ENCODE measurements at places on chromosomes 7 and 10.

- DNase-seq = no peak
Measured at GRCh38 chr7:55838595-55838994, 24.0 kb downstream of the SEPTIN14 start.

DNA sequence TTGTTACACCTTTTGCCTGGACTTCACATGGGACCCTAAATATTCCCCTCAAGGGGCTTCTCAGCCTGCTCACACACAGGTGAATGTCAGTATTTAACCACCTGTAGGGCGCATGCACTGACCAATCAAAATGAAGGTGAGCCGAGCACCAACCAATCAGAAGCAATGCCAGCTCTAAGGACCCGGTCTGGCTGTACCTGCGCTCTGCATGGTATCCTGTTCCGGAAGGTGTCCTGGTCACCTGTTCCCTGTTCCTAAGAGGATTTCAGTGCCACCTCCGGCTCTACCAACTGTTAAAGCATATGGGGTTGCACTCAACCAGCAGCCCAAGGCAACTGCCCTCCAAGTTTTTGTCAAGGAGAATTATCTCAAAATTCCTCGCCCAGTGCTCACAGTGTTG, 18.4 kb upstream of the CALN1 start:
- no peak for DNase-seq

GRCh38 chr10:5614155-5614721, 52.2 kb downstream of the ASB13 start:
- DNase-seq = no peak

GRCh38 chr7:98088109-98088508, 18.6 kb upstream of the LMTK2 start:
- no peak for DNase-seq

- DNase-seq = no peak
Measured at GRCh38 chr7:162632-163297, 29.6 kb upstream of the FAM20C start.

GRCh38 chr10:22317076-22317370, 835 bp downstream of the COMMD3 start:
- no peak for DNase-seq

DNA sequence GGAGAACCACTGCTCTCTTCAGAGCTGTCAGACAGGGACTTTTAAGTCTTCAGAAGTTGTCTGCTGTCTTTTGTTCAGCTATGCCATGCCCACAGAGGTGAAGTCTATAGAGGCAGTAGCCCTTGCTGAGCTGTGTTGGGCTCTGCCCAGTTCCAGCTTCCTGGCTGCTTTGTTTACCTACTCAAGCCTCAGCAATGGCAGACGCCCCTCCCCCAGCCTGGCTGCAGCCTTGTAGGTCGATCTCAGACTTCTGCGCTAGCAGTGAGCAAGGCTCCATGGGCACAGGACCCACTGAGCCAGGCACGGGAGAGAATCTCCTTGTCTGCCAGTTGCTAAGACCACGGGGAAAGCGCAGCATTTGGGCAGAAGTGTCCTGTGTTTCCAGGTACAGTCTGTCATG, 12.1 kb upstream of the CPA2 start:
- no peak for DNase-seq

GRCh38 chr7:80631421-80631820, 7.0 kb upstream of the CD36 start:
- DNase-seq = no peak

DNA sequence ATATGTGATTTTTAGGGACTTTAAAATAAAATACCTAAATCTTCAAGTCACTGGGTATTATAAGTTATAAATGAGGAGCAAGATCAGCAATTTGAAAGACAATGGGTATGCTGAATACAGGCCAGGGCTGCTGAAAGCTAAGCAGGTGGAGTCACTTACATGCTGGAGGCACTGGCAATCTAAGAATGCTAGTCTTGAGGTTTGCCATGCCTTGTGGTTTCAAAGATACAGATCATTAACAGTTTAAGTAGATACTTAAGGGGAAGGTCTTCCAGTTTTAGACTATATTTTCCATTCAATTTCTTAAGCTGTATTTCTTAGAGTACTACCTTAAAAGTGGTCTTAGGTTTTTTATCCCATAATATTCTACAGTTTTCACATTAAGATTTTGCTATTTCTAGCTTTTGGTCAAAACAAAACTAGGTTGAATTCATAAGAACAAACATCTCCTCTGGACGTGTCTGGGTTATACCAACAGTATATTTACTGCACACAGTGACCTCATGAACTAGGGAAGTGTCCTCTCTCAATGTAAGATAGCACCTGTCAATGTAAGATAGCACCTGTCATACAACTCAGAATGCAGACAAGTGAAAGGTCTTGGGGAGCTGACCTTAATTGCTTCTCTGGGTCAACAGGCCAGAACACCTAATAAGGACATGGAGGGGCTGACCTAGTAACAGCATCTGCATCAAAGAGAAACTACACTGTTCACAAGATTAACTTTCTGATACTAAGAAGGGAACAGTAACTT, 2.0 kb downstream of the SRI start:
- DNase-seq = no peak

DNA sequence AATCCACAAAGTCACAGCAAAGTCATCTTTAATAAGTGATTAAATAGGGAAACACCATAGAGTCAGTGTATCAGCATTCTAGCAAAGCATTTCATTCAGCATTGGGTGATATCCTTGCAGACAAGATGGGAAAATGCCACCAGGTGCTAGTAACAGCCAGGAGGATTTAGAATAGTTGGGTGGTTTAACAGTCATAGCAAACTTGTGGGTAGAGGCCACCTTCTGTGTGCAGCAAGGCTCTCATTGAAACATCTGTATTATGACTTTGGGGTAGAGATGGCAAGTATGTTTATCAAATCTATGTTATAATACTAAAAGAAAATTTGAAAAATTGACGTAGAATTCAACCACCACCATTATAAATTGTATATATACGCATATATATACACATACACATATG, 26.4 kb upstream of the ADO start:
- DNase-seq = no peak

GRCh38 chr10:35153716-35154115, 27.1 kb downstream of the CREM start:
- no peak for DNase-seq

DNA sequence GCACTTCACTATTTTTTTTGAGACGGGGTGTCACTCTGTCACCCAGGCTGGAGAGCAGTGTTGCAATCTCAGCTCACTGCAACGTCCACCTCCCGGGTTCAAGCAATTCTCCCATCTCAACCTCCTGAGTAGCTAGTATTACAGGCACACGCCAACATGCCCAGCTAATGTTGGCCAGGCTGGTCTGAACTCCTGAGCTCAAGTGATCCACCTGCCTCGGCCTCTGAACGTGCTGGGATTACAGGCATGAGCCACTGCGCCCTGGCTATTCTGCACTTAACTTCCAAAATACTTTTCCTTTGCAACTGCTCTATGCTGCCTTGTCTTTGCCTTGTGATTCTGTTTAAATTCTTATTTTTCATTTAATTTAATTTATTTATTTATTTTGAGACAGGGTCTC, 67.0 kb upstream of the ZNF479 start:
- DNase-seq = no peak

- DNase-seq = peak; percentile 15
Measured at GRCh38 chr7:110977127-110977737, 113.7 kb upstream of the LRRN3 start.

DNA sequence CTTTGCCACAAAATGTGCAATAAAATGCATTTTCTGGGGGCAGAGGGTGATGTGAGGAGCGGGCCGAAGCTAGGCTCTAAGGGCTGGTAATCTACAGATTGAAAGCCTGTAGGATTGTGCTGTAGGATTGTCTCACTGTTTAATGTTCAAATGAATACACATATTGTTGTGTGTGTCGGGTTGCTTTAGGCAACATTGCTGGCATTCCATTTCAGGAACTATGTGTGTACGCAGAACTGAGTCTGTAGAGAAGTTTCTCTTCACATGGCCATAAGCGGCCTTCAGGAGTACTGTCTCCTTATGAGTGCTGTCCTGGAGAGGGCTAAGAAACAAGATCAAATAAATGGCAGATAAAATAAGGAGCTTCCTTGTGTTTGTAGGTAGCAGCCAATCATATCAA, 540.2 kb downstream of the GATA3 start:
- no peak for DNase-seq

DNA sequence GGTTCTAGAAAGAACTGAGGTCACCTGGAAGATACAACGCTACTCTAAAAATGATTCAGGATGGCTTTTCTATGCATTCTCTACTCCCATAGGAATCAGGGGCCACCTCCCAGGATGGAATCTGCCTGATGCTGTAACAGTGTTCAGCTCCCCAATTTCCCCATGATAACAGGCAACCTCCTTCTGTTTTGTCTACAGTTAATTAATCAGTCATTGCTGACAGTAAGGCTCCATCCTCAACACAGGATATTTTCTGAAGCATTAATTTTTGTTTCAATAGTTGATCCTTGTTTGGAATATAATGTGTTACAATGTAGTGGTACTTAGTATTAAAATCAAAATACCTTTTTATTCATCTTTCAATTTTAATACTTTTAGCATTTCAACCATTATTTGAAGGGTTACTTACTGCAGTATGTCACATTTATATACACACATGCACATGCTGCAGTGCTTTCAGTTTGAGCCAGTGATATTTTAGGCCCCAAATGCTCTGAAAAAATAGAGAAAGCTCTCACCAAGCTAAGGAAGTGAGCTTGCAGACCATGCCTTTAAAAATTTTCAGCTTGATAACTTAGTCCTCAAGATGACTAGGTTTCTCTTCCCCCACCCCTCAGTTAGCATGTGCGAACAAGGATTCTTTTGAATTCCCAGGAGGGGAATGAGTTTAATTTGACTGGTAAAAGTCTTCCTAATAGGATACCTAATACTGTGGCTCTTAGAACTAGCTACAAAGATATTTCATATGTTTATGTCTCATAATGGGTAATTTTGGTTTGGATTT, 592 bp upstream of the PIK3CG start:
- no peak for DNase-seq

- no peak for DNase-seq
Measured at GRCh38 chr7:77276120-77276519, 76.5 kb upstream of the FGL2 start.

DNA sequence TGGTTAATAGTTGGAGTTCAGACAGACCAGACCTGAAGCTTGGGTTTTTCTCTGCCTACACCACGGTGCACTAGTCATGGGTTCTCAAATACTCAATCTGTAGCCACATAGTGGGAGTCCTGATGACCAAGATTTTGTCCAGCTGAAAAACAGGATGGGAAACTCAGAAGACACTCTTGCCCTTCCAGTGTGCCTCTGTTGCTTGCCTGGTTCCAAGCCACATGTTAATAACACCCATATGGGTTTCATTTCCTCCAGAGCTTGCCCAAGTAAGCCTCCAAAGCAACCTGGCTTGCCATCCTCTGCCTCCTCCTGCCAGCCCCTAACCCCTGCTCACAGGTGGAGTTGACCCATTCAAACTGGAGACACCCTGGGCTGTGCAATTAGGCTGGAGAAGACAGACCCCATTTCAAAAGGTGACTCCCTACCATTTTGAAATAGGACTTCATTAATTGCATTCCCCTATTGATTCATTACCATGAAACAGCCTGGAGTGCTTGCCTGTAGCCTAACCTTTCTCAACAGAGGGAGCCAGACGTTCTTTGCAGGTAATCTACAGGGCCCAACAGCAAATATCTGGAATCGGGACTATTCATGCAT, 108.0 kb upstream of the HABP2 start:
- DNase-seq = no peak

GRCh38 chr7:137879357-137880158, 32.8 kb upstream of the DGKI start:
- no peak for DNase-seq

DNA sequence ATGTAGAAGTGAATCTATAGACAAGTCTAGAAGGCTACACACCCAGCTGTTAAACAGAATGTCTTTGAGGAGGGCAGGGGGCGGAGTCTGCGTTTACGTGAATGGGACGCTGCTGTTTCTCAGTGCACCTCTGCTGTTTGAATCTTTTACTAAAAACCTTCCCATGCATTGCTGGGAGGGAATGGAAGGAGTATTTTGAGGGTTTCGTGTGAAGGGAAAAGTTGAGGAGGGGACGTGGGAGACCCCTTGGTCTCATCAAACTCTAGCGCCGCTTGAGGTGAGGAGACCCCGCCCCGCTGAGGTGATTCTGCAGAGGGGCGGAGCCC, 492 bp upstream of the VCL start:
- no peak for DNase-seq

DNA sequence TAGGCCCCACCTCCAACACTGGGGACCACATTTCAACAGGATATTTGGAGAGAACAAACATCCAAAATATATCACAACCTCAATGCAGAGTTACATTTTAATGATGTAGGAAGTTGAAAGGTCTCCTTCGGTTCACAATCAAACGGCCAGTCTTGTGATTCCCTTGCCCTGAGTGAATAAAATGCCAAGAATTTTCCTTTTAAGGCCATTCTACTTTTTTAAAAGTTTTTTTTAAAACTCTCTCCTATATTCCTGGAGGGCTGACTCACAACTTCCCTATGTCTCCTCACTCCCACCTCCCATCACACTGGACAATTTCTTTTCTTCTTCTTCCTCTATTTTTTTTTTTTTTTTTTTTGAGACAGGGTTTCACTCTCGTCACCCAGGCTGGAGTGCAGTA, 693.6 kb upstream of the AUTS2 start:
- peak; percentile 13 for DNase-seq

- DNase-seq = no peak
Measured at GRCh38 chr10:113594652-113595051, 41.8 kb downstream of the HABP2 start.

DNA sequence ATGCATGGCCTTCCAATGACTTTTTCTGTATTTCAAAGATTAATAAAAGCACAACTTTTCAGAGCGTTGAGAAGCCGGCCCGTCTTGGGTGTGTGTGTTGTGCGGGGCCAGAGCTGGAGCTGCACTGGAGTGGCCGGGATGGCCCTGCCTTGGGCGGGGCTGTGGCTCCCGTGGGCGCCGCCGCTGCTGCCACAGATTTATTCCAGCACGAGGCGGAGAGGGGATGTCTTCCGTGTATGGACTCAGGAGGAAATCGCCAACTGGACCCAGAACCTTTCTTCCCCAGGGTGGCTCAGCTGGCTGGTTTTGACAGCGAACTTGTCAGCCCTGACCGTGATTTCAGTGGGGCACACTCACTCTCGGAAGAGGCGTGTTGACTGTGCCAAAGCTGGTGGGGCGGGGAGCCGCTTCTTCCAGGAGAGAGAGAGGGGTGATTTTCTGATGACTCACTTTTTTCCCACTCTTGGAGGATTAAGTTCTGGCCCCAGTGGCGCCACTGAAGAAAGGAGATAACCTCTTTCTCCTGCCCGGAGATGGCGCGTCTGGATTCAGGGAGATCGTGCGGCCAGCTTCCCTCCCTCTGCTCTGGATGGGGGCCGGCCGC, 72.4 kb downstream of the DNAJB6 start:
- DNase-seq = no peak

- no peak for DNase-seq
Measured at GRCh38 chr7:18896343-18896975, 221.0 kb downstream of the TWIST1 start.

DNA sequence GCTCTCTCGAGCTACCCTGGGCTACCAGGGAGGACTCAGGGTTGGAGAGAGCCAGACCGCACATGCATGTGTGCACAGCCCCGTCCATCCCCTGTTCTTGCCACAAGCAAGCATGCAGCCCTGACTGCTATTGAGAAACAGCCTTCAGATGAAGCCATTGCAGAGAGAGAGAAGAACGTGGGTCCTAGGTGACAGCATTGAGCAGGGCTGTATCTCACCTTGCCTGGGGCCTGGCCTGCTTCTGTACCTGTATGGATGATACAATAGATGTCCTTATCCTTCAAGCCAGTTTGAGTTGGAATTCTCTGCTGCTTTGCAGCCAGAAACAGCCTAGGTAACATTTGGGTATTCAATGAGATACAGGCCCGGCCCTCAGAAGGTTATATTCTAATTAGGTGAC, 127.3 kb upstream of the RHEB start:
- DNase-seq = no peak
